ENCODE measurements at places on chromosomes 6 and 20.

DNA sequence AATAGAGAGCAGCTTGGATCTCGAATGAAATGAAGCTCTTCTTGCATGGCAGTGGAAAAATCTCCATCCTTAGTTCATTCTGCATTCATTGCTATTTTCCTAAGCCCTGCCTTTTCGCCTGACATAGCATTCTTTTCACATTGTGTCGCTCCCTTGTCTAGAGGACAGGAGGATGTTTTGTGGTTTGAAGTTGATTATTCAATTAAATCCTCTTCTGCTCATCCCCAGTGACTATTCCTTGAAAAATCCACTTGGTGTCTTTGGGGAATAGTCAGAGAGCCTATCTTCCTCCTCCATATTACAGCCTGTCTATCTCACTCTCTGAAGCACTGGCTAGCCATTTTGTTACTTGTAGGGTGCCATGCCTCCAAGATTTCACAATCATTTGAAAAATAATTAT, 161.2 kb downstream of the KLHL32 start:
- DNase-seq: no peak

DNA sequence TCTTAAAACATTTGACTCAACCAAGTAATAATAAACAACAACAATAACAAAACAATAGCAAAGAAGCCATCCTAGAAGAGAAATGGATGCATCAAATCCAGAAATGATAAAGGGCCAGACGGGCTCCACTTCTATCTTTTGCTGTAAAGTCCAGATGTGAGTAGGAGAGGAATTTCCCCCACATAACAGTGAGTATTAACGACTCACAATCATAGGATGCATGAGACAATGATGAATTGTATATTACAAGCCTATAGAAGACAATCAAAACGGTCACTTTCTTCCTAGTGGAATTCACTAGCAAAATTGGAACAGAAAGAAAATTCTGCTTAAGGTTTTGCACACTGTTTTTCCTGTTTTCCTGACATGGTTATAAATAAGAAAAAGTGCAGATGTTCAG, 97.0 kb upstream of the PREP start:
- DNase-seq: no peak

- no peak for DNase-seq
These were observed 295.4 kb downstream of the FOXA2 start for GRCh38 chr20:22288957-22289356.

- no peak for DNase-seq
These were observed 16.1 kb upstream of the B4GALT5 start for GRCh38 chr20:49729780-49730179.

GRCh38 chr6:13495112-13495776, 7.8 kb upstream of the GFOD1 start:
- no peak for DNase-seq

- DNase-seq: no peak
These were observed 497.0 kb downstream of the EPHA7 start for GRCh38 chr6:92922216-92922806.

DNA sequence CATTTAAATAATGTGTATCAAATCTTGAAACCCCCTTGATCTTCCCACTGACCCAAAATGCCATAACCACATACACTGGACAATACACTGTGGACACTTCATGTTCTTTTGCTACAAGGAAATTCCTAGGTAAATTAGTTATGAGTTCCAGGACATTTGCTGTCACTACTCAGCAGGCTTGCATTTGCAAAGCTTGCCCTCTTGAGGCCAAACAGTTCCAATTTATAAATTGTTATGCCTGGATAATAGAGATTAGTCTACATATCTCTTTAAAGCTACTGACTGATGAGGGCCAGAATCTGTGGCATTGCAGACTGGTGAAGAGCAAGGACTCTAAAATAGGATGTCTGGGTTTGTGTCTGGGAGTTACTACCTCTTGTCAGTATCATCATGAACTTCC, 17.4 kb upstream of the RAB32 start:
- DNase-seq: no peak

DNA sequence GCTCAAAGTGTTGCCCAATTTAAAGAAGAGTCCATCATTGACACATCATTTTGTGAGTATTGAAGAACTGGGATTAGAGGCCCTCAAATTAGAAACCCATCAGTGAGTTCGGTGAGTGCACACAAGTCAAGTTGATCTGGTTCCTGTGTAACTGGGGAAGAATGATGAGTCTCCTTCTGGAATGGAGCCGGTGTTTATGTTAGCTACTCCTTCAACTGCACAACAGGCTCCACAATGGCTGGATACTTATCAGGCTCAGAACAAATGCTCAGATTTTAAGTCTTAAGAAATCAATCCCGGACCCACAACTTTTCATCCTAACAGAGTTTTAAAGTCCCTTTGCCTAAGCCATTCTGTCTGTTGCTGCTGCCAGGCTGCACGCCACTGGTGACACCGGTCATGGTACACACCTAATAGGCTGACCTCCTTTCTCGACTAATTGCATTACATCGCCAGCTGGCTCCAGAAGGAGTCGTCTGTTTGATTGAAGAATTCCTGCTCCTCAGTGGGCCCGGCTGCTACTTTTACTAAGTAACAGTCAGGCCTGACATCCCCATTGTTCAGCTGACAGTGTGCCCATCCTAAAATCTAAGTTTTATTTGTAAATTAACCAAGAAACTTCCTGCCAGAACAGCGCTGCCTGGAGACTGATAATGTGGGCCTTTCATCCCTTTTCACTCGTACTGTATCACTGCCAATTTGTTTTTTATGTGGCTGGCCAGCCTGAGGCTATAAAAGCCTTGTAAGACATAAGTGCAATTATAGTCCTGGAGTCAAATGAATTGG, 130.4 kb downstream of the INSM1 start:
- DNase-seq: no peak

- no peak for DNase-seq
These were observed 105.5 kb downstream of the PTPRK start for GRCh38 chr6:128414943-128415342.

DNA sequence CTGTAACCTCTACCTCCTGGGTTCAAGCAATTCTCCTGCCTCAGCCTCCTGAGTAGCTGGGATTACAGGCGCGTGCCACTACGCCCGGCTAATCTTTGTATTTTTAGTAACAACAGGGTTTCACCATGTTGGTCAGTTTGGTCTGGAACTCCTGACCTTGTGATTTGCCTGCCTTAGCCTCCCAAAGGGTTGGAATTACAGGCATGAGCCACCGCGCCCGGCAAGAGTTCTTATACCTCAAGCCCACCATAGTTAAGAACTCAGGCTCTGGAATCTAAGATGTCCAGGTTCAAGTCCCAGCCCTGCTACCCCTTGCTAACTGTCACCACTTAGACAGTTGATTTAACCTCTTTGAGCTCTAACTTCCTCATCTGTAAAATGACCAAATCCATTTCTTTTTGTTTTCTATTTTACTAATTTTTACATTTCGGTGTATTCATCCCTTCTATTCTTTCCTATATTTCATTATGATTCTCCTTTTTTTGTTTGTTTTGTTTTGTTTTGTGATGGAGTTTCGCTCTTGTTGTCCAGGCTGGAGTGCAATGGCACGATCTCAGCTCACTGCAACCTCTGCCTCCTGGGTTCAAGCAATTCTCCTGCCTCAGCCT, 104.8 kb upstream of the ZNF217 start:
- no peak for DNase-seq

DNA sequence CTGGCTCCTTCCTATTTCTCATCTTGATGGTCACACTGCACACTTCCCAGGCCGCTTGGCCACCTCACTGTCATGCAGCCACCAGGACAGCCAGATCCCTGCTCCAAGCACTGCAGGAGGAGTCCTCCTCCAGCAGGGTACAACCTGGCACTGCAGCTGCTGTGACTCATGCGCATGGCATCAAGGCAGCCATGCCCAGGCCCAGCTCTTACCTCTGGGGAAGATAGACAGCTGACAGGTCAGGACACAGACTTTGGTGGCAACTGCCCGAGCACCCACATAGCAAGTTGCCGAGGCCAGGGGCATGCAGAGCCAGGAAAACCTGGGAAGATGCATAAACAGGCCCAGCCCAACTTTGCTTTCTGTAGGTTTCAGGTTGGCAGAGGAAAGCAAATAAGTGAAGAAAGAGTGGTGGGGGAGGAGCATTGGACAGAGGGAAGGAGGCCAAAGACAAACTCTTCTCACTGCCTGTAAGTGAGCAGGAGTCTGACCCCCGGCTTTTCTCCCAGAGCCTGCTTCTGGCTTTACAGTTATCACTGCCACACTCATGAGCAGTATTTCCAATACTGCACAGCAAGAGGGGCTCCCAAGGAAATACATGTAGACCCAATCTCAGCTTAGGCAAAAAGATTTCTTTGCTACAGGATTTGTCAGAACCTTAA, 38.8 kb downstream of the SLC22A3 start:
- no peak for DNase-seq

DNA sequence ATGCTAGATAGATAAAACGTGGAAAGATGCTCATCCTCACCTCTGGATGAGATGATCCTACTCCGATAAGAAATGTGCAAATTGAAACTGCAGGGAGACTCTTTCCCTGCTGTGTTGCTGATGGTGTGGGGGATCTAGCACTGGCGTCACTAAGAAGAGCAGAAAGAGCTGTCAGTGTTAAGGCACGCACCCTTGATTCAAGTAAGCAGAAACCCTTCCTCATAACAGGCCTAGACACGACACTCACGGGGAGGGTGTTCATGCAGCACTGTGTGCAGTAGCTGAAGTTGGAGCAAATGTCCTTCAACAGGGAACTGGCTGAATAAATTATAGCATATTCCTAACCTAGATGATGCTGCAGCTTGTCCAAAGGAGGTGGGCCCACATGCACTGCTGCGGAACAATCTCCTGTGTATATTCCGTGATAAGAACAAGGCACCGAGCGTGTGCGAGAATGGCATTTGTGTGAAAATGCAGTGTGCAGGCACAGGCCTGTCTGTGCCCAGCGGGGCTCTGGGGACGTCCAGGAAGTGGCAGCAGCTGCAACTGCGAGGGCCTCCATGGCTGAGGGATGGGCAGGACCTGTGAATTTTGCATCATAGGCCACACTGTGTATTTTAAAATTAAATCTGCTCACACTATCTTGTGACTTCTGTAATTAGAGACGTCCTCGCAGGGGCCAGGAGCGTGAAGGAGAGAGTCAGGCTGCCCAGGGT, 64.0 kb downstream of the TCP11 start:
- DNase-seq: no peak

DNA sequence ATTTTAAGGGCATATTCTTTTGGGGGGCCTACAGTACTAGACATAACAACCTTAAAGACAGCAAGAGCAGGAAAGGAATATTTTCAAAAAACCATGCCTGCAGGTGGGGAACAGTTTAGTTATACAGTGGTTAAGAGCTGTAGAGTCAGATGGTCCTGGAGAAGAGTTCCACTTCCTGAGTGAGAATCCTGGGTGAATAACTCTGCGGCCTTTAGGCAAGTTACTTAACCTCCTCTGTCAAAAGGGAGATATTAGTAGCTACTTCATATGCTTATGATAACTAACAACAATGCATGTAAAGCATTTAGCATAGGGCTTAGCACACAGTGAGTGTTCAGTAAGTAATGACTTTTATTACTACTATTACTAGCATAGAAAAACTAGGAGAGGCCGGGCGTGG, 119.2 kb upstream of the TAB2 start:
- DNase-seq: no peak

DNA sequence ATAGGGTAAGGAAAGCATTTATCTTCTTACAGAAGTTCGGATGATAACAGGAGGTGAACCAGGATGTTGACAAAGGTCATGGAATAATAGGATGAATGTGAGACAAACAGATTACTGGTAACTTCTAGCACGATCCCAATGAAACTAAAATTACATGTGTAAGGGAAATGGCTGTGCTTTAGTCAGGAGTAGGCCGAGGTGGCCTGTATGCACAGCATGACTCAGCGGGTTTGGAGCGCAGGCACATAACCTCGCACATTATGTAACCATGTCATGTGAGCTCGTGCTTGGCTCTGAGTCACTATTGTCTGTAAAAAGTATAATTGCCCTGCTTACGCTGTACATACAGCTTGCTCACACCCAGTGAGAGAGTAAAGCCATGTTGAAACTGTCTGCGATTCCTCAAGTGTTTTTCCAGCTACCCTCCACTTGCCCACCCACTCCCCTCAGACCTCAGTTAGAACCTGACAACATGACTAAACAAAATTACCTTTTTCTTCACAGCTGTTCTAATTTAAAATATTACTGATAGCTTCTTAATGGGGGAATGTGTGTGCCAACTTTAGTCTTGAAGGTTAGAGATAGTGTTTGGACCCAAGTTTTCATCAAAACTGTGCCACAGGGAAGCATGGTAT, 8.2 kb downstream of the CYB5R4 start:
- peak; percentile 62 for DNase-seq

GRCh38 chr6:127951172-127951917, 50.5 kb upstream of the THEMIS start:
- DNase-seq: no peak

DNA sequence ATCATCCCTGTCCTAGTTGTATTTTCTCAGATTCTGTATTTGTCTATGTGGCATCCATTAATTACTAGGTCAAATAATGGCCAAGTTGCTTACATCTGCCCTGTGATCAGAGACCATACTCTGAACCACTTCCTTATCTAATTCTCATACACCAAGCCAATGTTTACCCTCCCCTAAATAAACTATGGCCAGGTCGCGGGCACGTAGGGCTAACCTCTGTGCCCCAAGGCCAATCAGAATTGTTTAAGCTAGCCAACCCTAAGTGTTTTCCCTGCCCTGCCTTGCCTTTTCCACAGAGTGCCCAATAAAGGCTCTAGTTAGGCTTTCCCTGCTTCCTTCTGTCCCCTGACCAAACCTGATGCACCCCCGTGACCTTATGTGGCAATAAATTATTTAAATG, 2.8 kb upstream of the CALHM4 start:
- DNase-seq: no peak

All from NAMALWA (cell line).